T1000 (cell line): ENCODE measurements at places on chromosomes 1 and 21.

- no peak for DNase-seq
Observed at GRCh38 chr1:234132795-234133194, 228.3 kb downstream of the SLC35F3 start.

- DNase-seq = peak; percentile 69
Observed at GRCh38 chr1:29649189-29650040, 413.1 kb downstream of the PTPRU start.

GRCh38 chr1:243471754-243472745 is 216.2 kb downstream of the SDCCAG8 start:
- no peak for DNase-seq

- DNase-seq = no peak
Observed at GRCh38 chr1:237938553-237938952, 47.8 kb upstream of the ZP4 start.

- DNase-seq = no peak
Observed at GRCh38 chr21:35095859-35096291, 46.8 kb upstream of the RUNX1 start.

DNA sequence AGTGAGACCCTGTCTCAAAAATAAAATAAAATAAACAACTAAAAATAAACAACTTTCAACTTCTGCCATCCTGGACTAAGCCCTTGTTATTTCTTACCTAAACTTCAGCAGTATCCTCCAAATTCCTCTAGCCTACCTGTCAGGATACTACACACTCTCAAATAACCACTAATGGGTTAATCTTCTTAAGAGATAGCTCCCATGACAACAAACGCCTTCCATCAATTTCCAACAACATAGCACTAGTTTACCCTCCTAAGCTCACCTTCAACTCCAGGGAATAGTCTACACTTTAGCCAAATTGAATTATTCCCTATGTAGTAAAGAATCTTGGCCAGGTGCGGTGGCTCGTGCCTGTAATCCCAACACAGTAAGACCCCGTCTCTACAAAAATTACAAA is 11.3 kb downstream of the AUNIP start:
- no peak for DNase-seq

GRCh38 chr1:93415296-93415695 is 32.6 kb upstream of the FNBP1L start:
- no peak for DNase-seq

- DNase-seq = no peak
Observed at GRCh38 chr1:212970085-212970484, 19.7 kb downstream of the VASH2 start.

DNA sequence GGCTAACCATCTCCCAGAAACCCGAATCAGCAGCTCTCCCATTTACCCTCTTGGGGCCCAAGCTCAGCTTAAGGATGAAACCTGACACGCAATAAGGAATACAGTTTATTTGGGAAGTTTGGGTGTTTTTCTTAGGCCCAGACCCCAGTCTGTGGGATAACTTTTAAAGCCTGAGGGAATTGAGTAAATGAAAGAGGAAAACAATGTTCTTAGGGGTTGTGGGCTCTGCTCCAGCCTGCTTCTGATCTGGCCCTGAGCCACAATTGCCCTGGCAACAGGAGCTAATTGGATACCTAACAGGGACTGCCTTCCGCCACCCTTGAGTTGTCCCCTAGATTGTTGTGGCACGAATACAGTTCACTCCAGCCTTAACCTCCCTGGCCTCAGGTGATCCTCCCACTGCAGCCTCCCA is 20.1 kb downstream of the DYRK3 start:
- no peak for DNase-seq

DNA sequence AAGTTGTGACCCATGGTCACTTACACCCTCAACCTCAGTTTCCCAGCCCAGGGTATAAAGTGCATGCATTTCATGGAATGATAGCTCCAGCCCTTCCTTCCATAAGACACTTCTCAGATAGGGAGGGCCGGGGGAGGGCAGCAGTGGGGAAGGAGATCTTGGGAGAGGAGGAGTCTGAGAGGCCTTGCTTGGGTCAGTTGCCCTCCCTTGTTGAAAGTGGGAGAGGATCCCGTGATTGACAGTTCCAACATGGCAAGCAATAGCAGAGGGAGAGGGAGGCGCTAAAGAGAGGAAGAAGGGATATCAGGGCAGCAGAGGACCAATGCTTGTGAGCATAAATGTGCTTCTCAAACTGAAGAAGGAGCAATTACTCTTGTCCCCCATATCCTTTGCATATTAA is 244.4 kb downstream of the CHRM3 start:
- DNase-seq = no peak

GRCh38 chr1:52294580-52294979 is 71.4 kb downstream of the CC2D1B start:
- no peak for DNase-seq

DNA sequence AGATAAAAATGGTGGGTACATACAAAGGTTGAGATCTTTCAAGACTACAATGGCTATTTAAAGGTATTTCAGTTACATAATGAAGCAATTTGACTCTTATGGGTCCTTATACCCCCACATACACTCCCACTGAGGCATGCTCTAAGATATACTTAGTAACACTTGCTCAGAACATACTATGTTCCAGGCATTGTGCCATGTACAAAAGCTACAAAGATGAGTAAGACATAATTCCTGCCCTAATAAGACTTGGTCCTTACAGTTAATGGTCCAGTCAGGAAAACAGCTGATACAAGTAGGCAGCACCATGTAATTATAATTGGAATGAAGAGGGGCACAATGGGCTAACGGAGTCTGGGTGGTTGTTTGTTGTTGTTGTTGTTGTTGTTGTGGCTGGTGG is 166.7 kb upstream of the BEND5 start:
- no peak for DNase-seq

DNA sequence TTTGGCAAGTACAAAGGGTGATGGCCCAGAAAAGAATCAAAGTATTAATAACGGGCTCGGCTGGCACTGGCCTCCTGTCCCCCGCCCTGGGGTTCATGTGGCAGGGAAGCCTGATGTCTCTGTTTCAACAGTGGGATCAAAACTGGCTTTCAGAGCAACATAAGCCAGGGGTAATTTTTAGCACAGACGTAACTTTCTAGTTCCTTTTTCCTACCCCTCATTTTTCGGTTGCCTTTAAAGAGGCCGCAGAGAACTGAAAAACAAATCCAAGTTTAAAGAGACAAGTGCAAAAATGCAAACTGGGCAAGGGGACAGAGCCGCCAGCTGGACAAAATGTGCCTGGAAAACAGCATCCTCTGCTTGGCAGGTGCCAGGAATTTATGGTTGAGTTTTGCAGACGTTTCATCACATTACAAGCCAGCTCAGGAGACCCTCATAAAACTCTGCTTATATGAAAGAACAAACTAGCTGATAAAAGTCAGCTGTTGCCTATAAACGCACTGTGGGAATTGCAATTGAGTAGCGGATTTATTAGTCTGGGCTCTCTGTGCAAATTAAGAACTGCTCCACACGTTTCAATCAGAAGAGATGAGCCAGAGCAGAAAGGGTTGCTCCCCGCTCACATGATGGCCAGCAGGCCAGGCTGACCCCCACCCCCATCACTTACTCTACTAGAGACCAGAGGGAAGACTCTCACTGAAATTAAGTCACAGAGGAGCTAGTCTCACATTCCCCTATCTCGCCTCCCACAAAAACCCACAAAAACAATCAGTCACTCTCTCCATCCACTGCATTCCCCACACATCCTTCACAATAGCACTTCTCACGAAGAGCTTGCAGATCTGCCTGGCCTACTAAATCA is 15.8 kb upstream of the CDCA8 start:
- DNase-seq = no peak

DNA sequence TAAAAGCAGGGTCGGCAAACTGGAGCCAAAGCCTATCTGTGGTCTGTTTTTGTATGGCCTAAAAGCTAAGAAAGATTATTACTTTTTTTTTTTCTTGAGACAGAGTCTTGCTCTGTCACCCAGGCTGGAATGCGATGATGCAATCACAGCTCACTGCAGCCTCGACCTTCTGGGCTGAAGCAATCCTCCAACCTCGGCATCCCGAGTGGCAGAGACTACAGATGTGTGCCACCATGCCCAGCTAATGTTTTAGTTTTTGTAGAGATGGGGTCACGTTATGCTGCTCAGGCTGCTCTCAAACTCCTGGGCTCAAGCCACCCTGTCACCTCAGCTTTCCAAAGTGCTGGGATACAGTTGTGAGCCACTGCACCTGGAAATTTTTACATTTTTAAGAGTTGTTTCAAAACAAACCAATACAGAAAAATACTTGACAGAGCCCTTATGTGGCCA is 6.5 kb upstream of the GLRX2 start:
- peak; percentile 12 for DNase-seq

DNA sequence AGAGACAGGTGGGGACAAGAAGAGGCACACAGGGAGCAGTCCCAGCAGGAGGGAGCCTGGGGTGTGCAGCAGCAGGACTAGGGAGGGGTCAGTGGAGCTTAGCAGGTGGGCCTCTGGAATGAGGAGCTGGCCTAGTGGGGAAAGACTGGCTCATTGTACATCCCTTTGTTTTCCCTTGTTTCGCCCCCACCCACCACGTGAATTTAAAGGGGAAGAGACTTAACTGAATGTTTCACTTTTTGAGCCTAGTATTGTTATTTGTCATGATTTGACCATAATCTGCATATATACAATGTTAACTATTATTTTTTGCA is 181.7 kb downstream of the DHRS3 start:
- no peak for DNase-seq

DNA sequence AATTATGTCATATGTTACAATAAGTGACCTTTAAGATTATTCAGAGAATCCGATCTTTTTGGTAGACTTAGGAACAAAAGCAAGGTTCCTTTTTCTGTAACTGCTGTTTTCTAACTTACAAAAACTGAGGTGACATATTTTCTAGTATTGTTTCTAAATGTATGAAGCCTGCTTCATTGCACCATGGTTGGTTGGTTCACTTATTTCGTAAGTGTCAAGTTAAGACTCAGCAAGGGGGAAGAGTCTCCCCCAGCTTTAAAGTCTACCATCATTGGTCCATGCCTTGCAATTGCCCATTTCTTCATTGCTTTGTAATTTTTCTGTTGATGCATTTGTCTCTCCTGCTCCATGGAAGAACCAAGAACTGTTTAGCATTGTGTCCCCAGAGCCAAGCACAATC is 136.9 kb downstream of the DISC1 start:
- no peak for DNase-seq

DNA sequence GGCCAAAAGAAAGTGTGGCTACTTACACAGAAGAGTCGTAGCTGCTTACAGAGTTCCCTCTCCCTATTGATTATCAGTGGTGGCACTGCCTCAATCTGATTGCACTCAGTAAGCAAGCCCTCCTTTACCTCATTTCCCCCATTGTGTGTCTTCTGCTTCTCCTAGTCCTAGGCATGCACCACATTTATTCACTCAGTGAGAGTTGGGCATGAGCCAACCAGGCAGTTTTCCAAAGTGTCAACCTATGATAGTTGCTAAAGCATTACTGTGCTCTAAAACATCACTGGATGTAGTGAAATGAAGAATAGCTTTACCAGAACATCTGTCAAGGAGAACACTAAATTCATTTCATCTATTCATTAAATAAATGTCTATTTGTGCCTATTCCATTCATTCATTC is 19.3 kb downstream of the GJA5 start:
- DNase-seq = no peak
